ENCODE measurements at places on chromosomes 2 and 18.

GRCh38 chr2:4745056-4745991, 946.9 kb upstream of the SOX11 start:
- DNase-seq = no peak

DNA sequence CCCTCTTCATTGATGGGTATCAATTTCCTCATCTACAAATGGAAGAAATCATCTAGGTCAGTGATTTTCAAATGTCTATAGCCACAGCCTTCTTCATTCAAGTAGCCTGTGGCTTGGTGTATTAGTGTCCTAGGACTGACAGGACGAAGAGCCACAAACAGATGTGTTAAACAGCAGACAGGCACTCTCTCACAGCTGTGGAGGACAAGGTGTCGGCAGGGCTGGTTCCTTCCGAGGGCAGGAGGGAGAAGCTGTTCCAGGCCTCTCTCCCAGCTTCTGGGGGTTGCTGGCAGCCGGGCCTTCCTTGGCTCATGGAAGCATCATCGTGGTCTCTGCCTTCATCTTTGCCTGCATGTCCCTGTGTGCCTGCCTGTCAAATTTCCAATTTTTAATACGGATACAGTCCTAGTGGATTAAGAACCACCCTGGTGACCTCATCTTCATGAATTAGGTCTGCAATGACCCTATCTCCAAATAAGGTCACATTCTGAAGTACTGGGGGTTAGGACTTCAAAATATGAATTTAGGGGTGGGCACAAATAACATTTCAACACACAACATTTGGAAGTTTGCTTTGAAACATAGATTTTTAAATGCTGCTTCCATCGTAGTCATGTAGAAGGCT, 86.5 kb downstream of the PTGR3 start:
- no peak for DNase-seq

DNA sequence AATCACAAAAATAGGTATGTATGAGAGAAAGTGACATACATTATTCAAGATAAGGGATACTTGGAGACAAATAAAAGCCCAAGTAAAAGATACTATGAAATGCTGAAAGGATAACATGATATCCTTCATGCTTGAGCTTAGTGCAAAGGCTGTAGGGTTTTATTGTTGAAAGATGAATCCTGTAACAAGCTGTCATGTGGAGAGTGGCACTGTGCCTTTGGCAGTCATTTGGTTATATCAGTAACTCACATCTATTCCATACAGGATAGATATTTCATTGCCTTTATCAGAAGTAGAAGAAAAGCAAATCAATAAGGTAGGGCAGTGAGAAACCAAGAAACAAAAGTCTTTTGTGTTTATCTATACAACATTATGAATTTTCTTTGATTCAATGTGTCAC, 211.0 kb downstream of the ZNF385B start:
- no peak for DNase-seq

- no peak for DNase-seq
Measured at GRCh38 chr2:226754821-226755604, 44.6 kb downstream of the IRS1 start.

- DNase-seq = no peak
Measured at GRCh38 chr2:237978058-237978712, 11.4 kb downstream of the UBE2F start.

DNA sequence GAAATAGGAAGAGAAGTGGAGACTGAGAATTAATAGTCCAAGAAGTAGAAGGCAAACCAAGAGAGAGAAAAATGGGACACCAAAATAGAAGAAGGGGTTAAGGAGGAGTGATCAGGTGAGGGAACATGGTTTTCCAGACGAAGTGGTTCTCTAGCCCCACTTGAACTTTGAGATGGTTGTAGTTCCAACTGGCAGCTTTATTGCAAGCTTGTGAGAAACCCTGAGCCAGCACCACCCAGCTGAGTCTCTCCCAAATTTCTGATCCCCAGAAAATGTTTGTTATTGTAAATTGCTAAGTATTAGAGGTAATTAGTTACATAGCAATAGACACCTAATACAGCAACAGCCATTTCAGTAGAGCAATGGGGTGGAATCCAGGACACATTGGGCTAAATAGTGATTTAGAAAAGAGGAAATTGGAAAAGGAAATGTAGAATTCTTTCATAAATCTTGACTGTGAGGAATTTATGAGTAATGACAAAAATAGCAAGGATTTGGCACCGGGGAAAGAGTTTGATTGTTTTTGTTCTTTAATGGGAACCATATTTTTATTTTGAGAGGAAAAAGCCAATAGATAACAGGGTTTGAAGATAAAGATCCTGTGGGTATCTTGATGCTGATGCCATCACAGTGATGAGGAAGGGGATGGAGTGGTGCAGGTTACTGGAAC, 62.1 kb upstream of the XDH start:
- DNase-seq = no peak

GRCh38 chr2:50850290-50850969, 181.5 kb downstream of the NRXN1 start:
- no peak for DNase-seq

DNA sequence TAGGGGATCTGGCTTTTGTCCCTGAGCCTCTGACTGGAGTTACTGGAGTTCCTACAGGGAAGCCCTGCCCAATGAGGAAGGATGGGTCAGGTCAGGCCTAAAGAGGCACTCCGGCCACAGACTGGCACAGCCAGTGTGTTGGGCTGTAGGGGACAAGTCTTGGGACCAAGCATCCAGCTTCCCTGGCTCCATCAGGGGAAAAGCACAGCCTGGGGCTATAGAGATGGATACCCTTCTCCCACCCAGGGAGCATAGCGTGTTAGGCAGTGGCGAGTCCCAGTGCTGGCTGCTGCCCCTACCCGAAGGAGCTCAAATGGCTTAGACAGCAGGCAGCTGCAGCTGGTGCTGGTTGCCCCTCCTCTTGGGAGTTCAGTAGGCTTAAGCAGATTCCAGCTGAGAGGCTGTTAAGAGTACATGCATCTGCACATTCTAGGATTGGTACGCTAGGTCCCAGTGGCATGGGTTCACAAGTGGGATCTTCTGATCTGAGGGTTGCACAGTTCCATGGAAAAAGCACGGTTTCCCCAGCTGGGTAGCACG, 111.4 kb downstream of the DCDC2C start:
- DNase-seq = no peak

DNA sequence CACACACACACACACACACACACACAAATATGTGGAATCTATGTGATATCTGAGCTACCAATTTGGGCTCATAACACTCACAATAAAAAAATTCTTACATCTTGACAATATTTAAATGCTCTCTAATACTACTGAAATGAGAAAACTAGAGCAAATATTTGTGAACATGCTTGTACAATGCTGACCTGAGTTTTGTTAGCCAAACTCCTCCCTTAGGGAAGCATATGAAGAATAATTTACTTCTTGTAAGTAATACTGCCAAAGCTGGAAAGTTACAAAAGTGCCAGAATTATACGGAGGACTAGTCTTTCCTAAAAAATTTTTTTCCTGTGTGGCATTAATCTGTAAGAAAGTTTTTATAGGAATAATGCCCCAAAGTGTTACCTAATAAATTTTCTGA, 18.5 kb downstream of the MBD2 start:
- no peak for DNase-seq

- DNase-seq = no peak
Measured at GRCh38 chr2:54635554-54636152, 87.8 kb upstream of the EML6 start.

DNA sequence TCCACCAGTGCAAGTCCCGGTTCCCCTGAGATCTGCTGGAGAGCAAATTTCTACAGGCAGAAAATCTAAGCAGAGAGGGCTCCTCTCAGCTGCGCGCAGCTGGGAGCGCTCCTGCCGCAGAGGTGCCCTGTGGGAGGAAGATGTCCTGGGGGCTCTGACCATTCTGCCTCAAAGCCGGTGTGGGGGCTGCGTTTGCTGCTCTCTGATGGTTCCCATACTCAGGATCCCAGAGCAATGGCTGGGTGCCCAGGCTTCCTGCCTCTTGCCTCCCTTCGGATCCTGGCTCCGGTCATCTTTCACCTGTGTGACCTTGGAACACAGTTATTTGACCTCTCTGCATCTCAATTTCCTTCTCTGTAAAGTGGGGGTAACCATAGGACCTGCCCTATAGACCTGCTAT, 434.2 kb downstream of the ZNF521 start:
- DNase-seq = no peak

GRCh38 chr18:12317664-12318333, 9.8 kb downstream of the TUBB6 start:
- no peak for DNase-seq

- DNase-seq = no peak
Measured at GRCh38 chr18:21760321-21760720, 19.7 kb downstream of the MIB1 start.

DNA sequence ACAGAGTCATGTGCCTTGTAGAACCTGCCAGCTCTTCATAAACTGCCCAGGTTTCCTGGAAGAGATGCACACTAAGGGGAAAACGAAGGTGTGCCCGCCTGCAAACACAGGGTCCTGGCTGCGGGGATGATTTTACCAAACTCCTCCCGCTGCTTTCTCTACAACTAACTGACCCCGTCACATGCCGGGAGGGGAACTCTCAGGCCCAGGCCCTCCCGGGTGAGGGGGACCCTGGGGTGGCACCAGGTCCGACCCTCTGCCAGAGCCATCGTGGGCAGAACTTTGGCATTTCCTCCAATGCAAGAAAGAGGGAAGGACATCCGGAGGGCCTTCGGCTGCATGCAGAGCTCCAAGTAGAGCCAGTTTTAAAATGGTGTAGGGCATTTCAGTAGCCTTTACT, 28.6 kb downstream of the CAPN13 start:
- DNase-seq = no peak

DNA sequence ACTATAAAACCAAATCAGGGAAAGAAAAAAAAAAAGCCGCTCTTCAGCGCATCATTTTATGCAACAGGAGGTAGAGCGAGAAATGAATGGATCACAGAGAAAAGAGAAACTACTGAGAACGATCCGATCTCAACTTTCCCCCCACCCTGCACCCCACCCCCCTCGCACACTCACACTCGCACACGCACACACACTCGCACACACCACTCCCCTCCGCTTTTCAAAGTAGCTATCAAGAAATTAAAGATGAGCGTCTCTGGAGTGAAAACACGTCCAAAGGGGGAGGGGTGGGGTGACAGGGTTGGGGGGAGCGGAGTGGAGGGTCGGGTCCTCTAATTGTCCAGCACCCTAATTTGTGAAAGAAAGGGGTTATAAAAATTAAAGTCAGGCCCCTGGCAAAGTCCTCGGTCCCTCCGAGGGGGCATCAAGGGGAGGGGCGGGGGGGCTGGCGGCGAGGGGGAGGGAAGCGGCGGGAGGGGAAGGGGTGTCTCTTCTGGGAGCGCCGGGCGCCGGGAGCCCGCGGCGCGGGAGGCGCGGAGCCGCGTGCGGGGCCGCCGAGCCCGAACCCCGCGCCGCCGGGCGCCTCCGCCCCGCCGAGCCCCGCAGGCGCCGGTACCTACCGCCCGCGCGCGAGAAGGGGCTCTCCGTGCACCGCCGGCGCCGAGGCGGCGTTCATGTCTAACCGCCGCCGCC, 428 bp downstream of the TCF4 start:
- DNase-seq = no peak

GRCh38 chr18:13265008-13265910, 46.7 kb downstream of the LDLRAD4 start:
- peak; percentile 76 for DNase-seq

GRCh38 chr2:120262761-120263428, 10.2 kb downstream of the RALB start:
- no peak for DNase-seq

DNA sequence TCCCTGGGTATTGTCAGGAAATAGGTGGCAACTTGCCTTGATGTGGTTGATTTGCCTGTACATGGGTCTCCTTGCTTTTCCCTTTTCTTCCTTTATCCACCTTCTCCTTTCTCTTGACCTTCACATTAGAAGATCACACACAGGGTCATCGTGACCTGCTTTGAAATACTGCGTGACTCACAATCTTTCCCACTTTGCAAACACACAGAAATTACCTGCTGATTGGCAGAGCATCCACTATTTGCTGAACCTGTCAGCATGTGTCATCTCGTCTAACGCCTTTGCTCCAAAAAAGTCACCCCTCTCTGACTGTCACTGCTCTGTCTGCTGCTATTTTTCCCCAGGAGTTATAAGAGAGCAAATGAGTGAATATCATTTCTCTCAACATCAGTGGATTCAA, 60.8 kb downstream of the MYO3B start:
- DNase-seq = no peak

DNA sequence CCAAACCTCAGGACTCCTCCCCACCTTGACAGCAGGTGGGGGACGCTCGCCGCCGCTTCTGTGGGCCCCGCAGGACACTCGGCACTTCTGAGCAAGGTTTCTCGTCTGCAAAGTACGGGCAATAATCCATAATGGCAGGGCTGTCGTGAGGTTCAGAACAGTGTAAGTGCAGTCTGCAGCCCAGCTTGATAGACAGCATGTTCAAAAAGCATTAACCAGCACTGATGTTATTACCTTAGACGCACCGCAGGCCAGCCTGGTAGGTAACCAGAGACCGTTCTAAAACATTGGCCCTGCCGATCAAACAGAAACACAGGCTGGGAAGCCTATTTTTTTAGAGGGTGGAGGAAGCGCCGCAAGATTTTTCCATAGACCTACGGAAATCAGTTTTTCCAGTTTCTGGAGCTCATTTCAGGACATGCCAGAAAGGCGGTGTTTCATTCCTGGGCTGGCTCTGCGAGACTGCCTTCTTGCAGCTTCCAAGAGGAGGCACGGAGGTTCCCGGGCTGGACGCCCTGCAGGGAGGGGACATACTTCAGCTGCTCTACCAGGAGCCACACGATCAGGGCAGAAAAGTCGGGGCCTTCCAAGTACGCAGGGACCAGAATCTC, 148.7 kb downstream of the TPO start:
- DNase-seq = no peak

DNA sequence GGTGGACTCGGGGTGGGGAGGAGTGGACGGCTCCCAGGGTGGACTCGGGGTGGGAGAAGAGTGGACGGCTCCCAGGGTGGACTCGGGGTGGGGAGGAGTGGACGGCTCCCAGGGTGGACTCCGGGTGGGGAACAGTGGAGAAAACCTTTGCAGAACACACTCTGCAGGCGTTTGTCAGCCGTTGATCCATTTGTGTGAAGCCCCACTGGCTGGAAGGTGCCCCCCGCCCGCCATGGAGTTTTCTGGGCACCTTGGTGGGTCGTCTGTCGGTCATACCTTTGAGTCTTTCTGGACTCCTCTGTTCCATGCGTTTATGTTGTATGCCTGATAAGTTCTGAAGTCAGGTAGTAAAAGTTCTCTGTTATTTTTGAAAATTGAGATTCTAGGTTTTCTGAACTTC, 12.5 kb downstream of the CTDP1 start:
- DNase-seq = no peak

- no peak for DNase-seq
Measured at GRCh38 chr2:180319586-180320405, 312.7 kb upstream of the CWC22 start.

GRCh38 chr18:3875961-3876360, 426.0 kb downstream of the TGIF1 start:
- DNase-seq = no peak
